ENCODE measurements at places on chromosomes 2 and 18.

DNA sequence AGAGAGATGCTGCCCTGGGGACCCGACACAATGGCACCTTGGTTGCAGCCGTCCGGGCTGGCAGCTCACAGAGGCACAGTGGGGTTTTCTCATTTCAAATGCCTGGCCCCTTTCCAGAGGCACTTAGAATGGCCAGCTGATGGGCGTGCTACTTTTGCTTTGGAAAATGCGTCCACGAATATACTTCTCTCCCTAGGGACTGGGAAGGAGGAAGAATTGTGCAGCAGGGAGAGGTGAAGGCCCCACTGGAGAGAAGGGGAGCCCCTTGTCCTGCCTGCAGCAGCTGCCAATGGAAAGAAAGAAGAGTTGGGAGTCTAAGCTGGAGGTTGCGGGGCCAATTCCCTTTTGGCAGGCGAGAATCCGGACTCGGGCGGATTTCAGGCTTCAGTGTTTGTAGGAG lies 1.1 kb upstream of the MAL start:
- no peak for DNase-seq

DNA sequence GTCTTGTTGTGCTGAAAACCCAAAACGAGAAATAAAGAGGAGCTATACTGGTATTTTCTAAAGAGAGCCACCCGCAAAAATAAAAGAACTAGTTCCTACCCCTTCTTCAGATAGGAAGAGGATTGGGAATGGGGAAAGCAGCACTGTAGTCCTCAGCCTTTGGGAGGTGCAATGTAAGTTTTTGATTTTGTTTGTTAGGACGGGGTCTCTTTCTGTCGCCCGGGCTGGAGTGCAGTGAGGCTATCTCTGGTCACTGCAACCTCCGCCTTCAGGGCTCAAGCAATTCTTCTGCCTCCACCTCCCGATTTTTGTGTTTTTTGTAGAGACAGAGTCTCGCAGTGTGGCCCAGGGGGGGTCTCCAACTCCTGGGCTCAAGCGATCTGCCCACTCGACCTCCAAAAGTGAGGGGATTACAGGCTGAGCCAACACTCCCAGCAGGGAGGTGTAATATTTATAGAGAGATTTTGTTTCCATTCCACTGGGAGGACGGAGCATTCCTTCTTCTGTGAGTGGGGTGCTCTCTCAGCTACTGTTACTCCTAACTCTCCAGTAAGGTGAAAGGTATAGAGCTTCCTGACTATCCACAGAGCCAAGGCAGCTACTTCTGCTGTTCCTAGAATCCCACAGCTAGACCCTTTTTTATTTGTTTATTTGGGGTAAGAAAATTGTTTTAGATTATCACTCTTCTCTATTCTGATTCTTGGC lies 13.1 kb upstream of the GULP1 start:
- DNase-seq: no peak

- DNase-seq: no peak
These were observed 163.1 kb downstream of the CDH20 start for GRCh38 chr18:61496374-61496773.

DNA sequence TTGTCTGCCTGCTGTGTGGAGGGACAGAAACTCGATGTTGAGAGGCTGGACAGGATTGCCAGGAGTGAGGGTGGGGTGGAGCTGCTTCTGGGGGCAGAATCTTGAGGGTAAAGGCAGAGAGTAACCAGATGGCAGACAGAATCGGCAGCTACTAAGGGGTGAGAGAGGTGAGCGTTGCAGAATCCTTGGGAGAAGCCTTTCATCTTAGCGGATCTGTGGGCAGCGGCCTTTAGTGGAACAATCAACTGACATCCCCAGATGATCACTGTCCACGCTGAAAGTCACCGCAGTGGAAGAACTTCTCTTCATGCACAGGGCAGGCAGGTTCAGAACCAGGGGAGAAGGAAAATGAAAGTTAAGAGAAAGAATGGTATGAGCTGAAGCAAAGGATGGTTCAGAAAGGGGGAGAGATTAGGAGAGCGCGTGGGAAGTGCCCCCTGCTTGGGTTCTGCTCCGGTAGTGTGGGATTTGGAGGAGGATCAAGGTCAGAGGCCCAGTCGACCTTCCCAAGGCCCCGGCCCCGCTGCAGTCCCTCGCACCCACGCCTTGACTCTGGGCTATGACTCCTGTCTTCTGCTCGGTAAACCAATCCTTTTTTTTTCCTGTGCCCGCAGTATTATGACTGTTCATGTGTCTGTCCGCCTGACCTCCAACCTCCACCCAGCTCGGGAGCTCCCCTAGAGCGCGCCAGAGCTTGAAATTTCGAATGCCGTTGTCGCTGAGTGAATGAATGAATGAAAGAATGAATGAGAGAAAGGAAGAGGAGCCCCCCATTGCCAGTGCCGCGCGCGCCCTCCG lies 584 bp downstream of the BOLA3 start:
- no peak for DNase-seq

- no peak for DNase-seq
These were observed 114.4 kb upstream of the HAAO start for GRCh38 chr2:42906557-42907411.

- no peak for DNase-seq
These were observed 135.8 kb downstream of the TPO start for GRCh38 chr2:1548910-1549673.

- no peak for DNase-seq
These were observed 66.1 kb upstream of the SMAD7 start for GRCh38 chr18:49016648-49017539.

- no peak for DNase-seq
These were observed 8.7 kb downstream of the FAM178B start for GRCh38 chr2:96977631-96978195.

DNA sequence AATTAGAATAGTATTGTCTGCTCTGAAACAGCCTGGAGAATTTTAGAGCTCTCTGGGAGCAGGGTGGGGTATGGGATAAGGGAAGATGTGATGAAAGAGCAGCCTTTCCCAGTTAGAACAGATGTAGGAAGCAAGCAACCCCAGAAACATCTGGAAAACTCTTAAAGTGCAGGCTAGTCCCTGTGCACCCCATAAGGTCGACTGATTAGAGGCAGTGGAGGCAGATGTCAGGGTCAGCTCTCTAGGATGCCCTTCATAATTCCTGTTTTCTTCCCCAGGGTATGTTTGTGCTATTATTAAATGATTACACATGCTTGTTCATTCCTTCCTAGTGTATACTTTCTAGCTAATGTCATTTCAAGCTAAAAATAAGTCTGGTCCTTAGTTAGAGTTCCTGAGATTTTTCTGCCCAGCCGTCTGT lies 41.7 kb downstream of the PTPRM start:
- no peak for DNase-seq

Measured in stimulated activated CD4-positive, alpha-beta T cell treated with anti-CD3 and anti-CD28 coated beads, TNF-alpha, amount 100 ng/mL, for 1 hour (primary cell).